ENCODE measurements at places on chromosomes 11 and 22.

GRCh38 chr11:115579181-115579825, 75.1 kb upstream of the CADM1 start:
- no peak for DNase-seq

GRCh38 chr22:39814899-39815298, 78.7 kb downstream of the ENTHD1 start:
- no peak for DNase-seq

GRCh38 chr22:31344578-31345330, 1.4 kb downstream of the PATZ1 start:
- DNase-seq, result no peak

- peak; percentile 24 for DNase-seq
Measured at GRCh38 chr11:116642902-116643301, 129.9 kb downstream of the BUD13 start.

Measured in islet precursor cell (in vitro differentiated cells).